Mammary epithelial cell (primary cell): ENCODE measurements at places on chromosomes 13 and 19.

DNA sequence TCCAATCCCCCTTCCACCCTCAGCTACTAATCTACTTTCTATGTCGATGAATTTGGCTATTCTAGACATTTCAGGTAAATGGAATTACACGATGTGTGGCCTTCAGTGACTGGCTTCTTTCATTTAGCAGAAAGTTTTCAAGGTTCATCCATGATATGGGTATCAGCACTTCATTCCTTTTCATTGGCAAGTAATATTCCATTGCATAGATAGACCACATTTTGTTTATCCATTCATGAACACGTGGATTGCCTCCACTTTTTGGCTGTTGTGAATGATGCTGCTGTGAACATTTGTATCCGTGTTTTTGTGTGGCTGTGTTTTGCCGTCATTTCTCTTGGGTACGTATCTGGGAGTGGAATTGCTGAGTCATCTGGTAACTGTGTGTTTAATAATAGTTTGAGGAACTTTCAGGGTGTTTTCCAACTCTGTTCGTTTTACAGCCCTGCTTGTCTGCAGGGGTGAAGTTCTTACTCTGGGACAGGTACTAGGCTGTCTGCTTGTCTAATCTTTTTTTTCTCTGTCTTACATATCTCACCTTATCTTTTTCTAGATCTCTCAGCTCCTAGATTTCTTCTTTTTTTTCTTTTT is 32.5 kb downstream of the MARK4 start:
- DNase-seq, result no peak

GRCh38 chr19:5987077-5987818 is 9.3 kb upstream of the RANBP3 start:
- peak; percentile 61 for DNase-seq

- DNase-seq, result peak; percentile 81
Observed at GRCh38 chr13:48160606-48161278, 65.8 kb upstream of the MED4 start.

- no peak for DNase-seq
Observed at GRCh38 chr19:16739546-16739945, 19.9 kb downstream of the NWD1 start.

GRCh38 chr19:39132344-39132969 is 6.9 kb downstream of the PAK4 start:
- no peak for DNase-seq

DNA sequence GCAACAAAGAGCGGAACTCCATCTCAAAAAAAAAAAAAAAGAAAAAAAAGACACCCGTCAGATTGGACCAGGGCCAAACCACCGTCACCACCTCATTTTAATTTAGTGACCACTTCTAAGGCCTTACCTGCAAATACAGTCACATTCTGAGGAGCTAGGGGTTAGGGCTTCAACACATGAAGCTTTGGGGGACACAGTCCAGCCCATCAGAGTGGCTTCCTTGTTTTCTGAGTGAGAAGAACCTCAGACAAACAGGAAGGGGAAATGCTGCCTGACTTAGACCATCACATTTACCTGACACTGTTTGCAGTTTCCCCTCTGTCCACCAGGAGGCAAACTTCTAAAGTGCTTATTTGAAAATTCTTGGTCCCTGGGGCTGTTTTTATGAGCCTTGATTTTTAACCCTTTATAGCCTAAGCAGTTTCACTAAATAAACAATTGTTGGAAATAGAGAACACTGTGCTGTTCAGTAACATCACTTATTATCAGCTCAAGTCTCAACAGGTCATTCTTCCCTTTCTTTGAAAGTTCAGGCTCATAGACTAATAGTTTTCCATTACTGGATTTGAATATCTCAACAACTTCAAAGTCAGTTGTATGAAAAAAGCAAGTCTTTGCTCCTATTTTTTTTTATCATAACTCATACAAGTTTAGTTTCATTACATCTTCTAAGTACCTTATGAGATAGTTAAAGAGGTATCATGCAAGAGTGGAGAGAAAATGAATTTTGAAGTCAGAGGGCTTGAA is 74.9 kb upstream of the WASF3 start:
- peak; percentile 57 for DNase-seq

DNA sequence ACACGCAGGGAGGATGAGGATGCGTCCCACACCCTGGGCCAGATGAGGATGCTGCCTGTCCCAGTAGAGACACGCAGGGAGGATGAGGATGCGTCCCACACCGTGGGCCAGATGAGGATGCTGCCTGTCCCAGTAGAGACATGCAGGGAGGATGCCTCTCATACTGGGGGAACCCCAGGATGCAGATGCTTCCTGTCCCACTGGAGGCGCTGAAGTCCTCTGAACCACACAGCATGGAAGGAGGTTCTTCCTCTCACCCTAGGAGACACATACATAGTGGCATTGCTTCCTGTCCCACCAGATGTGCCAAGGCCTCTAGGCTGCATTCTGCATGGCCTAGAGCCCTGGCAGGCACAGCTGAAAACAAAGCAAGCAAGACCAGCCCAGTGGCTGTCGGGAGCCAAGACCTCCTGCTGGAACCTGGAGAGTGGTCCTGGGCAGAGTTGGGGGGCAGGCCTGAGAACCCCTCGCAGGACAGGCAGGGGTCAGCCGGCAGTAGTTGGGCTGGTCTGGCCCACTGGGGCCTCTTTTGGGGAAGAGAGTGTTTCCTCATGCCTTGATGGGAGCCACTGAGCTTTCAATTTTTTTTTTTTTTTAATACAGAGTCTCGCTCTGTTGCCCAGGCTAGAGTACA is 4.3 kb downstream of the HPN start:
- DNase-seq, result peak; percentile 35
